ENCODE measurements at places on chromosomes 4 and X. TPM values are rescaled to one million over a fixed set of nuclear protein-coding genes. Genes with fewer than 3 reads are reported as not detected.
A peak's percentile ranks its signal among the peaks of the same experiment; 100 is the strongest.

GRCh38 chrX:5780821-5781220, 447.8 kb downstream of the NLGN4X start:
- ATAC-seq, result no peak

- no peak for ATAC-seq
Observed at GRCh38 chr4:24771241-24771640, 24.1 kb upstream of the SOD3 start.

The ATP6AP1 gene
- total RNA-seq, result 63.2 TPM

DNA sequence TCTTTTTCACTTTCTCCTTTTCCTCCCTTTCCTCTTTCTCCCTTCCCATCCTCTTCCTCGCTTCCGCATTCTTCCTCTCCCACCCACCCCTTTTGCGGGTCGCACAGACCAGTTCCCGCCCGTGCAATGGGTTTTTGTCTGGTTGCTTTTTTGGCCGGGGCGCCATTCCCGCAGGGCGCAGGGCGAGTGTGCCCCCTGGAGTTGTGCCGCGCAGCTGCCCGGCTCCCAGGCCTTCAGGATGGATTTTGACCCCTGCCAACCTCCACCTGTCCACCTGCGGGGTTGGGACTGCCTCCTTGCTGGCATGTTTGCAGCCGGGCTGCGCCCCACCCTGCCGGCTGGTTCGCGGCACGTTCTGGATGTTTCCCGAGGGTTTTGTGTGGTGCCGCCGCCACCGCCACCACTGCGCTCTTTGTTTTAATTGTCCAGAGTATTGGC, 578 bp upstream of the SEL1L3 start:
- no peak for ATAC-seq

- no peak for ATAC-seq
Observed at GRCh38 chr4:139331185-139331584, 28.9 kb upstream of the NDUFC1 start.

DNA sequence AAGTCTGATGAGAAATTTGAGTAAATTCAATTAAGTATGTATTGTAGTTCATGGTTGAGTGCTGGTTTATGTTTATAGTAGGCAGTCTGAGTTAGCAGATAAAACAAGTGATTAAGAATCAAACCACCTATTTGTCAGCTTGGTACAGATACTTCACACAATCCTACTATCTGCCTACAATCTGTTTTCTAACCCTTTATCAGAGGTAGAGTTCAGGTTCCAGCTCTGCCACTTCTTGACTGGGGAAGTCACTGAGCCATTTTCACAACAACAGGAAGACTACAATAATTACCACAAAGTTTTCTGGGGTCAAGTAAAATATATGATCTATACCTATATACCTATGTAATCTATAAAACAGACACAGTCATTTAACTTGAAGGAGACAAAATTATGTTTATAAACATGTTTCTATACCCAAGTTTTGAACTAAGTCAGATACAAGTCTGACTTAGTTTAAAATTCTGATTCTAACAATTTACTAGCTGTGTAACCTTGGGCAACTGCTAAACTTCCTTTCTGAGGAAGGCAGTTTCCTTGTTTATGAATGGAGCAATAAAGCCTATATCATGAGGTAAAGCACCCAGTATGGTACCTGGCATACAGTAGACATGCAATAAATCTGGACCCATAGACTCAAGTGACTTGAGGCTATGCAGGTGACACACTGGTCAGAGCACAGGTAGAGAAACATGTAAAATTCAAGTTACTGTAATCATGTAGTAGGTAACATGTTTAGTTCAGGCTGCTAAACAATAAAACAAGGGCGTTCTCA, 37.2 kb upstream of the BDH2 start:
- no peak for ATAC-seq

DNA sequence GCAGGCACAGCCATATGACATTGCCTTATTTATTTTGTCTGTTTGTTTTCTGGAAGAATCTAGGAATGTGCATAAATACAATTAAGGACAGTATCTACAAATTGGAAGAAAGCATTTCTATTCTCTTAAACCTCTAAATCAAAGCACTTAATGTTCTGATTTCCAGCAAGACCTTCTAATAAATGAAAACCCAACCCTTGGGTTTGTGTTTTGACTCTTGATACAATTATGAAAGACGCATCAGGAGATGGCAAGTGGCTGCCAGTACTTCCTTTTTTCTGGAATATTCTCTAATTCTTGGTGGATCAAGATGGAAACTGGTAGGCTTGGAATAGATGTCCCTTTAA, 437 bp upstream of the CPE start:
- no peak for ATAC-seq

DNA sequence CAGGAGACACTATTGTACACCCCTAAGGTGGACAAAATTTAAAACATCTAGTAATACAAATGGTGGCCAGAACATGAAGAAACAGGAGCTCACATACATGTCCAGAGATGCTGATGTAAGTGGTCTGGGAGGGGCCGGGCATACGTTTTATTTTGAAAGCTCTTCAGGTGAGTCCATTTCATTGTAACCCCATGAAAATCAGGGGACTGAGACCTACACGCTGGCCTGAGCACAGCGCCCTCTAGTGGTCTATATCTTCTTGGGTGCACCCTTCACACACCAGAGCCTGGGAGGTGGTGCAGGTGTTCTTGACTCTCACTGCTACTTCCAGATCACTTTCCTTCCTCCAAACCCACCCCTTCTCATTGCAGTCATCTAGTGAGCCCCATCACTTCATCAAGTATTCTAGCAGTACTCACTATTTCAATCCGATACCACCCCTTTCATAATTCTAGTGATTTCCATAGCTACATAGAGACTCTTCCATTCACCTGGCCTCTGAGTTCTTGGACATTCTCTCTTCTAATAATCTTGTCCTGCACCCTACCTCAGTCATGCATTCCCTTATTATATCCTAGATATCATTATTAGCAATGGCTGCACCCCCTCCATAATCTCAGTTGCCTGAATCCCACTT, 4.3 kb upstream of the TLR6 start:
- peak; percentile 57 for ATAC-seq
